T-helper 22 cell (primary cell): ENCODE measurements at places on chromosomes 1 and 21.

DNA sequence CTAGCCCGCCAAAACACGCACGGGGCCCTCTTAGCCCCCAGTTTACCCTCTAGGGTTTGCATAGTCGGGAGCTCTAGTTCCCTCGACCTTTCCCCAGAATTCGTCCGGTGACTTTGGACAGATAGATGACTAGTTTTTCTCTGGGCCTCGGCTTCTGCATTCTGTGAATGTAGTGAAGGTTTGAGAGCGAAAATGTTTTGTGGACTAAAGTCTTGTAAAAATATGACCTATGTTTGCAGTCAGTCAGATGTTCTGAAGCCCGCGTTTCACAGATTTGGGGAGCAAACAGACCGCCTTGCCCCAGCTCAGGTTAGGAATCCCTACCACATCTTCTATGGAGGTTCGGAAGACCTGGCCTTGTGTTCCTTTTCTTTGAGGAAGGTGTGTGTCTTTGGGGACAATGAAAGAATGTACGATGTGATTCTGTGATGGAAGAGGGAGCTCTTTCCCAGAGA, 401 bp downstream of the UQCRH start:
- no peak for DNase-seq

- DNase-seq = no peak
These were observed 9.6 kb upstream of the SPRR2F start for GRCh38 chr1:153122831-153123421.

DNA sequence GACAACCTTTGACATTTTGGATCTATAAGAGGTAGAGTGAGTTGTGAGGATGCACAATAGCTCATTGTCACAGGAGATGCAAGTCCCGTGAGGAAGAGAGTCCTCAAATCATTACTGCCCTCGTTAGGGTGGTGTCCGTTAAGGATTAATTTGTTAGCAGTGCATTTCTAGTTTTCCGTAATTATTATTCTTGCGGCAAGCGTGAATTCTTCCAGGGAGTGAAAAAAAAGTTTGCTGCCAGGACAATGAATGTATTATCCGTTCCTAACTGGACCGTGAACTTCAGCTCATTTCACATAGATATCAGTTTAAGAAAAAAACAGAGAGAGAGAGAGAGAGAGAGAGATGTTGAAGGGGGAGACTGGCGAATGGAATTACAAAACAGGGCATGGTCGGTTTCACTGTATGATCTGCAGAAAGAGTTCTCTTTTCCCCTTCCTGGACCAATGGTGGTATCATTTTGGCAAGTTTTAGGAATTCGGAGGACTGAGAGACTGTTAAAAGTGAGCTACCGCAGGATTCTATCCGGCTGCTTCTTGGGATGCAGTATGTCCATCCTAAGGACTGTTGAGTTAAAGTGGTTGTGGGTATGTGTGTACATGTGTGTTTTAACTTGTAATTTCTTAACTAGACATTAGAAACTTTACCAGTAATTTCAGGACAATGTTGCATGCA, 216.0 kb upstream of the NFIA start:
- DNase-seq = no peak

- no peak for DNase-seq
These were observed 9.3 kb downstream of the MYOC start for GRCh38 chr1:171643156-171643555.

GRCh38 chr1:165930961-165931360, 103.5 kb downstream of the UCK2 start:
- no peak for DNase-seq

DNA sequence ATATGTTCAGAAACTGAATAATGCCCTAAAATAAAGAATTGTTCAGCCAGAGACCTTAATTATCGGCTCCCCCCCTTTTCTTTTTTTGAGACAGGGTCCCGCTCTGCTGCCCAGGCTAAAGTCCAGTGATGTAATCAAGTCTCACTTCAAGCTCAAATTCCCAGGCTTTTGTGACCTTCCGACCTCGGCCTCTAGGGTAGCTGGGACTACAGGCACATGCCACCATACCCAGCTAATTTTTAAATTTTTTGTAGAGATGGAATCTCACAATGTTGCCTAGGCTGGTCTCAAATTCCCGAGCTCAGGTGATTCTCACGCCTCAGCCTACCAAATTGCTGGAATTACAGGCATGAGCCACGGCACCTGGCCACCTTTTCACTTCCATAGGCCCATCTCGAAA, 26.5 kb downstream of the TMCO1 start:
- no peak for DNase-seq

GRCh38 chr1:23916209-23917131, 3.3 kb upstream of the CNR2 start:
- DNase-seq = no peak

- no peak for DNase-seq
These were observed 34.5 kb downstream of the NTNG1 start for GRCh38 chr1:107175102-107175909.

GRCh38 chr1:248752161-248753028, 3.2 kb downstream of the LYPD8 start:
- DNase-seq = no peak

GRCh38 chr21:44881198-44881872, 7.8 kb upstream of the PTTG1IP start:
- peak; percentile 23 for DNase-seq

DNA sequence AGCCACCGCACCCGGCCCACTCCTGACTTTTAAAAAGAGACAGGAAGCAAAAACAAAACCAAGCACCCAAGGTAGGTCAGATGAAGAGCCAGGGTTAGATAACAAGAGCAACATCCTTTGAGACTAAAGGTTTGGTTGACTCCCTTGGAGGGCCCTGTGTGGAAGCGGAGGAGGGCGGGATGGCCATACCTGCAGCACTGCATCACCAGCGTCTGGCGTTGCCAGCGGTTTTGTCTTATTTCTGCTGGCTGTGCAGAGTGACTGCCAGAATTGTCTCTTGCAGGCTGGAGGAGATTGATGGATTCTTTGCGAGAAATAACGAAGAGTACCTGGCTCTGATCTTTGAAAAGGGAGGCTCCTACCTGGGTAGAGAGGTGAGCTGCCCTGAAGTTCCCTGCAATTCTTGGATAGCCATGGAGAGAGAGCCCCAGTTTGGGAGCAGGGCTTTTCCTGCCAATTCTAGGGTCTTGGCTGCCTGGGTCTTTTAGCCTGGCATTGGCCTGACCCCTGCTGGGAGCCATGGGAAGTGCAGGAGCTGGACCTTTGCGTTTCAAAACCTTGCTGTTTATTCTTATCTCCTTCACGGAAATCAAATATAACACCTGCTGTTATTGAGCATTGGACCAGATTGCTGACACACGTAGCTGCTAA, 24.0 kb downstream of the QSOX1 start:
- peak; percentile 13 for DNase-seq

GRCh38 chr1:93140106-93140505, 40.1 kb downstream of the TMED5 start:
- no peak for DNase-seq

GRCh38 chr21:17900990-17901385, 81.8 kb upstream of the C21orf91 start:
- DNase-seq = no peak

GRCh38 chr1:25945761-25946160, 39.5 kb upstream of the STMN1 start:
- no peak for DNase-seq

DNA sequence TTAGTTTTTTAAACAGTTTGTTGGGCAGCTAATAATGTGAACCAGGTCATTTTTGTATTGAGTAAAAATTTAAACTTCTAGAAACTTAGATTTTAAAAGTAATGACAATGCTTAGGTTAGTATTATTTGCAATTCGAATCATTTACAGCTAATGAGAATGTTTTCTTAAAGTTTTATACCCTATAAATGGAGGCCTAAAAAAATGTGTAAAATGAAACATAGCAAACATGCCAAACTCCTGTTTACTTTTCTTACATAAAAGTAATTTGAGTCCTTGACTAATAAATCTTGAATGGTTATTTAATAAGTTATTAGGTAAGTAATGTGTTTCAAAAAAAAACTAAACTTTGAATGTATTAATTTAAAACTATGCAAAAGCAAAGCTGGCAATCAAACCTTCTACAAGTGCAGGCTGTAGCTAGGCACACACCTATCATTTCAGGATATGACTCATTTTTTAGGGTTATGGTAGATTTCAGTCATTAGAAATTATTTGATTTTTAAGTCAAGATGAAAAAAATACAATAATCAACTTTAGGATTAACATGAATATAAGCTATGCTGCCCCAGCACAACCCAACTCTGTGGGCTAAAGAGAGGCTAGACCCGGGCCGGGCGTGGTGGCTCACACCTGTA, 41.5 kb downstream of the CLSTN1 start:
- DNase-seq = no peak

- DNase-seq = no peak
These were observed 120.2 kb downstream of the CAPN8 start for GRCh38 chr1:223545343-223545742.

DNA sequence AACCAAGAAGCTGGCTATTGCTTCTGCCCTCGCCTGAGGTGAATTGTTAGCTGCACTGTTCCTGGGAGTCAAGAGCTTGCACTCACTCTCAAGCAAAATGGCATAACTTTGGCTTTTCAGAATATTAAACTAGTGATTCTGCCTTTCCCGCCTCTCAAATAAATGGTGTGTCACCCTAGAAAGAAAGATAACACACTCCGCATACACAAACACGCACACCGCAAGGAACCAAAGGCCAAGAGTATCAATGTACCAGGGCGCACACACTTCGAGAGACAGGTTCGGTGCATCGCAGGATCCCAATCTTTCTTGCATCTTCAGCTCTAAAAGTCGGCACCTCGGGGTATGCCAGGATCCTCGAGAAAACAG, 470 bp upstream of the RTCA start:
- DNase-seq = no peak

DNA sequence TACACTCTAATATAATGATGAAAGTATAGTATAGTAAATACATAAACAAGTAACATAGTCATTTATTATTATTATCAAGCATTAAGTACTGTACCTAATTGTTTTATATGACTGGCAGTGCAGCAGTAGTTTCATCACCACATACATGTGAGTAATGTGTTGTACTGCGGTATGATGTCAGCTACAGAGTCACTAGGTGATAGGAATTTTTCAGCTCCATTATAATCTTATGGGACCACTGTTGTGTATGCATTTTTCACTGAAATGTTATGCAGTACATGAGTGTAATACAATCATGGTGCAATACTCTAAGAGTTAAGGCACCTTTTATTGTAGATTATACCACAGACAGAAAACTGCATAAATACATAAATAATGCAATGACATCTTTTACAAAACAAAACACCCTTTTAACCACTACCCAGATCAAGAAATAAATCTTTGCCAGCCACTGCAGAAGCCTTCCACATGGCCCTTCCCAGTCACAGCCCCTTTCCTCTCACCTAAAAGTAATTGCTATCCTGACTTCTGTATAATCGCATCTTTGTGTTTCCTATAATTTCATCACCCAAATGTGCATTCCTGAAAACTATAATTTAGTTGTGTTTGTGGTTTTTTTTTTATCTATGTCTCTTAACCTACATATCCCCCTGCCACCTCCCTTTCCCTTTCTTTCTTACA, 16.3 kb downstream of the ABCD3 start:
- no peak for DNase-seq

DNA sequence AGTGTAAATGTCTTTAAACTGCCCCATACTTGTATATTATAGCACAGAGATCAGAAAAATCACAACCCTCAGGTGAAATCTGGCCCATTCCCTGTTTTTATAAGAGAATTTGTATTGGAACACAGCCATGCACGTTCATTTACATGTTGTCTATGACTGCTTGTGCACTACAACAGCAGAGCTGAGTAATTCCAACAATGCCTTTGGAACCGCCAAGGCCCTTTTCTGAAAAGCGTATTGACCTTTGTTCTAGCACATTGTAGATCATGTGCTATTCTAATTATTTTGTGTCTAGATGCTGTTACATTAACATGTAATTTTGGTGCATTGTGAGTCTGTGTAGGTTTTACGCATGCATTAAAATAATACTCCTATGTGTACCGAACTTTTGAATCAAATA, 339.6 kb downstream of the CHRM3 start:
- no peak for DNase-seq

- DNase-seq = no peak
These were observed 127.1 kb downstream of the MAST2 start for GRCh38 chr1:45930258-45931150.

DNA sequence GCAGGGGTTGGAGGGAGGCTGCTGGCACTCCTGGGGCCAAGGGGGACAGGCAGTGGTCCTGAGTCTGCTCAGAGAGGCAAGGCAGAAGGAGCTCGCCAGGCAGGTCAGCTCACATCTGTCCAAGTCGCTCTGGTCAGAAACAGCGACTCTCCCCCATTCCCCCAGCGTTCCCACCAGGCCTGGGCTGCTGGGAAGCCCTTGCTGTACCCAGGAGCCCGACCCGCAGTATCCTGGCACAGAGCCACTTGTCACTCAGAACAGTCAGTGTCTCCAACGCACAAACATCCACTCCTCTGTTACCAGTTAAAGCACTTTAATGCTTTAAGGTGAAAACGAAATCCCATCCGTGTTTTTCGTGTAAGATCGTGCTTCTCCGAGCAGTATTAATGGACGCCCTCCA, 16.6 kb upstream of the CCDC27 start:
- no peak for DNase-seq

- DNase-seq = no peak
These were observed 86.0 kb downstream of the HS2ST1 start for GRCh38 chr1:87000460-87000859.

DNA sequence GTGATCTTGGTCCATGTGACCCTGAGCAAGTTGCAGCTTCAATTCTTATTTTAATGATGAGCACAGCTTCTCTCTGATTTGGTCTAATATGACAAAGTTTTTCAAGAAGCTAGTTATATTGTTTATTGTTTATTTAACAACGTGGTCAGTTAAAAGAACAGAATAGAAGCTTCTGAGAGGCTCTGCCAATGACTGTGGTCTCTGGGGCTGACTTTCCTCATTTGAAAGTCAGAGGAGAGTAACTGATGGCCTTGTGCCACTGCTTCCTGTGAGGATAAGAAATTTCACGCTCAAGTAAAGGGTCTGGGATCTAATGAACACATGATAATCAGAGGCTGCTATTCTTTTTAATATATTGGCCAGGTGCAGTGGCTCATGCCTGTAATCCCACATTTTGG, 7.3 kb downstream of the HHIPL2 start:
- no peak for DNase-seq

DNA sequence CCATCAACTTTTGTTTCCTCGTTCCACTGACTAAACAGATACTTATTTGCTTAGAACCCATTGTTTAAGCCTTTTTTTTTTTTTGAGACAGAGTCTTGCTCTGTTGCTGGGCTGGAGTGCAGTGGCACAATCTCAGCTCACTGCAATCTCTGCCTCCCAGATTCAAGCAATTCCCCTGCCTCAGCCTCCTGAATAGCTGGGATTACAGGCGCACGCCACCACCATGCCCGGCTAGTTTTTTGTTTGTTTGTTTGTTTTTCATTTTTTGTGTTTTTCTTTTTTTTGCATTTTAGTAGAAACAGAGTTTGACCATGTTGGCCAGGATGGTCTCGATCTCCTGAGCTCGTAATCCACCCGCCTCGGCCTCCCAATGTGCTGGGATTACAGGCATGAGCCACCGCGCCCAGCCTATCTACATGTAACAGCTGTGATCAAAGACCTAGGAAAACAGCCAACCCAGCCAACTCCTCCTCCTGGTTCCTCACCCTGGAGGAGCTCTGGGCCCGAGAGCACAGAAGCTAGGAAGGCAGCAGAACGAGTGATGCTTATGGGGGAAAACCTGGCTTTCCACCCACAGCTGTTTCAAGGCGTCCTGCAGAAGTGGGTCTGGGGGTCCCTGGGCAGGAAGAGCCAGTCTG, 32.9 kb downstream of the KCNN3 start:
- no peak for DNase-seq

GRCh38 chr1:47663286-47663685, 225.4 kb downstream of the FOXD2 start:
- no peak for DNase-seq
